Mesenteric fat pad (tissue), 1 donor: ENCODE measurements at places on chromosomes 1 and 21. TPM values are rescaled to one million over a fixed set of nuclear protein-coding genes. Genes with fewer than 3 reads are reported as not detected.

The TSPAN1 gene
- total RNA-seq: 1.2 TPM

The MASP2 gene
- not detected for total RNA-seq

The LCE1E gene
- total RNA-seq: not detected

The PLXNA2 gene
- 49.0 TPM for total RNA-seq

The GJB4 gene
- total RNA-seq: not detected

The E2F2 gene
- 0.29 TPM for total RNA-seq

The RPE65 gene
- total RNA-seq: not detected

GRCh38 chr1:214318956-214319736, 38.2 kb downstream of the SMYD2 start:
- no peak for DNase-seq

GRCh38 chr1:93087532-93087931, 8.4 kb downstream of the MTF2 start:
- DNase-seq: no peak

DNA sequence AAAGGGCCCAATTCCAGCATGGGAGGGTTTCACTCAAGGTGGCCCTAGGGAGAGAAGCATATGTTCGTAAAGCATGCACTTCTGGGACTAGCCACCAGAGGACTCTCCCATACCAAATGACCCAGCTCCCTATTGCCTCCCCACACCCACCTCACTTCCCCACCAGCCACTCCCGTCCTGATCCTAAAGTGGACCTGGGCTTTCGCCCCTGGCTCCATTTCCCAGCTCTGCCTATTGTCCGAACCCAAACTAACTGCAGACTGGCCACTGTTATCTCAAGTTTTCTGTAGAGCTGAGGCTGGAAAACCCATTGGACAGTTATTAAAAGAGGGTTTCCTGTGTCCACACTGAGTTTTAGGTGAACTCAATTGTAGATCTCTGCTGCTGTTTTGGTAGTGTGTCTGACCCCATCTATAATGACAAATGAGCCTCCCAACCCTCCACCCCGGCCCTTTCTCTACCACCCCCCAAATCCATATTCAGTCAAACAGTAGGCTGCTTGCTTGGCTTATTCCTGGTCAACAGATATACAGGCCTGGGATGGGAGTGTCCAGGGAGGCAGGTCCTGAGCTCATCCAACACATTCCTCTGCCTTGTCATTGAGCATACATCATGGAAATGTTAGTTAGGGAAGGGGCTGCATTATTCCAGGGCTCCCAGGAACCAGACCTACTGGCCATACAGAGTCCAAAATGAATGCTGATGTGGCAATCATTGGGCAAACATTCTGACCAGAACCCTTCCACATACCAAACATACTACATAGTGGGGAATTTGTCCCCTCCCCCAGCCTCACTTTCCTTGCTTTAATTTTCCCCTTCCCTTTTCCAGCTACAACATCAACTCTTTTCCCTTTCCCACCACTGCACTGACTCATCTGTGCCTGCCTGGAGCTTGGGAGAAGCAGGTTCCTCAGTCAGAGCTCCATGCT, 59.2 kb downstream of the ABCA4 start:
- no peak for DNase-seq

DNA sequence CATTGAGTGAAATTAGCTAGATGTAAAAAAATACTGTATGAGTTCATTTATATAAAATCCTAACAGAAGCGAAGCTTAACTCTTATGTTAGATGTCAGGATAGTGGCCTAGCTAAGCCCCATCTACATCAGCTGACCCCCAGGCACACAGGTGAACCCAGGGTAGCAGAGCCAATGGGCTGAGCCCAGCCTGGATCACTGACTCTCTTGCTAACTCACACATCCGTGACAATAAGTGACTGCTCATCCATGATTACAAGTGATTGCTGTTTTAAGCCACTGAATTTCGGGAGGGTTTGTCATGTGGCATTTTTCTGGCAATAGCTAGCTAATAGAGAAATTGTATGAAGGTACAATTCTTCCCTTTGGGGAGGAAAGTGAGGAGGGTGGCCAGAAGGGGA, 55.2 kb upstream of the COG2 start:
- no peak for DNase-seq

DNA sequence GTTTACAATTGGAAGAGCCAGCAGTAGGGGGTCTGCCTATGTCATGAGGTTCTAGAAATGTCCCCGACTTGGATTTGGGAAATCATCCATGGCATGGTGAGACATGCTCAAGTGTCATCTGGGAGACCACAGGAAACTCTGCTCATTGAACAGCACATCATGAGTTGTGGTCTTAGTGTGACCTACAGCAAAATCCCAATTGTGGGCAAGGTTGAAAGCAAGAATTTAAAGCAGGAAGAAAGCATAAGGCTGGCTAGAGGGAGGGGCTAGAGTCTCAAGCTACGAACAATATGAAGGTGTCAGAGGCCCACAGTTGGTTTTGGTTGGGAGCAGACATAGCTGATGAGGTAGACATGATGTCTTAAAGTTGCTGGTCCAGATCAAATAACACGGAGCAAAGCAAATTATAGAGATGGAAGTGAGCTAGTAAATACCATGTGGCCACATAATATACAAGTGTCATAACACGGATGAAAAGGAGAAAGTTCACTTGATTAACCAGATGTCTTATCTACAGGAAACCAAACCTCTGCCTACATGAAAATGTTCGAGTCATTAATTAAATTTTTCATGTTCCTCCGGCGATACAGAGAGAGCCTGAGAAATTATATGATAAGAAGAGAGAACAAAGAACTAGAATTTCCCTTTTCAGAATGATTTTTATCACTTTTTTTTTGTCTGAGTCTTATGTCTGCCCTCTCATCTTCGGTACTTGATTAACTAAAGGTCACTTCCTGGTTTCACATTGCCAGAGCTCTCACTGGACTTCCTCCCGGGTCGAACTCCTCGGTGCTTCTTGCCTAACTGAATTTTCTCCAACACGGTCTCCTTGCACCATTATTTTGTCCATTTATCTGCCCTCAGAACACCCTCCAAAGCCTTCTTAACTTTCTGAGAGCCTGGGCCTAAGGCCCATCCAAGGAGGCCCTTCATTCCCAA, 67.5 kb upstream of the DUSP10 start:
- no peak for DNase-seq

- no peak for DNase-seq
Measured at GRCh38 chr1:84504580-84505492, 1.4 kb upstream of the SPATA1 start.

- peak; percentile 81 for DNase-seq
Measured at GRCh38 chr1:53342735-53343470, 15.0 kb upstream of the LRP8 start.

- DNase-seq: peak; percentile 51
Measured at GRCh38 chr1:230273141-230273710, 152.9 kb downstream of the PGBD5 start.

DNA sequence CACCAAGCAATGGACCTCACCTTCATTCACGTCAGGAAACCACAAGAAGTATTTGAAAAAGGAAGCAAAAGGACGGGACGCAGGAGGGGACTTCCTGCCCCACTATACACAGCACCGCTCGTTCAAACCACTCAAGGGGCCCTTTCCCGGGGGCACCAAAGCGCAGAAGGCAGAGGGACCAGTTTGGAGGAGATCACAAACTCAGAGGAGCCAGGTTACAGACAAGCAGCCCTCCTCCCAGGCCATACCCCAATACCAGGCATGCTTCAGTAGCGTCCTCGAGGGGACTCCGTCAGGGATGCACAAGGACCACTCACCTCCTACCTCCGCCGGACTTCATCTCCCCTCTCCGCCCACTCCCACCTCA, 685 bp downstream of the CRTC2 start:
- DNase-seq: no peak

GRCh38 chr1:43824795-43825194, 108.8 kb upstream of the ARTN start:
- DNase-seq: no peak

DNA sequence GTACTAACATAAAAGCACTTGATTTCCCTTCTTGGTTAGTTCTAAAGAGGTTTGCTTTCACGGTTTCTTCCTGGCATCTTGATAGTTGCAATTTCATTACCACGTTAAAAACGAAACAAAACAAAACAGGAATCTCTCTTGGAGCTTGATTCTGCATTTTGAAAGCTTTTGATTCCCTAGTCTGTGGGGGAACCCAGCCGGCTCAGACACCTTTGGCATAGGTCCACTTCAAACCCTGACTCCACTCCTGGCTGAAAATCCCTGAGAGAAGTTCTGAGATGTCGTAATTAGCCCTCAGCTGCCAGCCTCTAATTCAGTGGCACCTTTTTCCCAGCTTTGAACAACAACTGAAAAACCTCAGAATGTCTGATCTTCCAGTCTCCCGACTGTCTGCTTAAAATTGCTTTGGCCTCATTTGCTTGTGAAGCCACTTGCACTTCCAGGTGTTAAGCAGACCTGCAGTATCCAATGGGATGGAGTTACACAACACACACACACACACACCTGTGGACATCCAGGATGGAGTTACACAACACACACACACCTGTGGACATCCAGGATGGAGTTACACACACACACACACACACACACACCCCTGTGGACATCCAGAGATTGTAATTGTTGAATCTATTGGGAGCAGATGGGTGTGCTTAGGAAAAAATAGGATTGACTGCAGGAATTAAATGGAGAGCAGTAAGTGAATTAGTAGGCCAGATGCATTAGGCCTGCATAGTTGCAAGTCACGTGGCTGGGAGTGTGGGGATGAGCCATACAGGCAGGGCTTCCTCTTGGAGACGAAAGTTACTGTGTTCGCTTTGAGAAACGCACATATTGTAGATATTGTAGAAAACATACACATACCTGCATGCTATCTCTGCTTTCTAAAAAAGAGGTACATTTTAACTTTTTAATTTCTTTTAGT, 285.6 kb upstream of the FMN2 start:
- no peak for DNase-seq

- no peak for DNase-seq
Measured at GRCh38 chr21:33071770-33072306, 1.9 kb downstream of the OLIG1 start.

GRCh38 chr1:27135541-27136235, 19.2 kb downstream of the SLC9A1 start:
- DNase-seq: no peak

DNA sequence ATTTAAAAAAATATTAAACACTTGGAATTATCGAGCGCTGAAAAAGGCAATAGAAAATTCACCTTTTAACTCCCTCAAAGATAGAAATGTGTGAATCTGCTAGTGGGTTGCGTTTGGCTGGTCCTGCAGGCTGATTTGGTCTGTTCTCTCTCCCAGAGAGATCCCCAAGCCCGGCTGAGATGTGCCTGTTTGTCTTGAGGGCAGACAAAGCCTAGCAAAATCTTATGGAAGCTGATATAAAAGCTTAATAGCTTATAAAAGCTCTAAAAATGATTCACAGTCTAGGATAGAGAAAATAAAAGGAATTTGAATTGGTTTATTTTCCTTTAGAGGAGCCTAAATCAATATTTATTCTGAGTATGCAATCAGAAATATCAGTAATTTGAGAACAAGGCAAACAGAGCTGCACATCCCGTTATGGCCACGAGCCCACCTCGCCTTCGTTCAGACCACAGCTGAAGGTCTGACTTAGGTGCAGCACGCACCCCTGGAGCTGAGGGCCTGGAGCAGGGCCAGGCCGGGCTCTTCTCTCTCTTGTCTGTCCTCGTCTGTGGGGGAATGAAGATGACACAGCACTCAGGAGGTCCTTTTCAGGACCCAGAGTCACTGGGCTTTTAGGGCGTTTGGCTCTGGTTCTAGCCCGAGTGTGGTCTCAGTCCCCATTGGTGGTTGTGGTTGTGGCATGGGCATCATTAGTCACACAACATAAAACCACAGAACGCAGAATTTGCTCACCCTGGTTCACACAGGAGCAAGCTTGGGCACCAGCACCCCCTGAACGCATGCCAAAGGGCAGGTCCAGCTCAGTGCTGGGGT, 18.6 kb downstream of the PDE9A start:
- DNase-seq: no peak

- DNase-seq: no peak
Measured at GRCh38 chr1:206911064-206911663, 10.6 kb downstream of the FCMR start.

- no peak for DNase-seq
Measured at GRCh38 chr1:16254263-16254928, 17.4 kb upstream of the CPLANE2 start.

GRCh38 chr1:60808676-60809075, 273.7 kb upstream of the NFIA start:
- no peak for DNase-seq

- no peak for DNase-seq
Measured at GRCh38 chr1:53127546-53127945, 14.9 kb downstream of the SLC1A7 start.

GRCh38 chr1:172887162-172887561, 163.6 kb downstream of the TNFSF18 start:
- DNase-seq: no peak

DNA sequence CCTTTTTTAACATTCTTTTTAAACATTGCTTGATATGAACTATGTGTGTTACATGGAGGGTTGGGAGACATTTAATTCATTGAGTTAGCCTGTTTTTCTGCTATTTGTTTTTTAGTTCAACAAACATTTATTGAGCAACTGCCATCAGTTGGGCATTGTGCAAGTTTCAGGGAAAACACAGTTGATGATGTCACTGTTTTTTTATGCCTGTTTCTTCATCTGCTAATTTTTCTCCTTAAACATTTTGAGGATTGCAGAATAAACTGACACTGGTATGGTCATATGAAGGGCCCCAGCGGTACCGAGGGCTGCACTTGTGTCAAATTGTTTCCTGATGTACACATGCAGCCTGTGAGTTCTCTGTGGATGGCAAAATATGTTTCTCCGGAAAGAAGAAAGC, 253.0 kb downstream of the FGGY start:
- no peak for DNase-seq

GRCh38 chr1:217542136-217542777, 88.6 kb downstream of the GPATCH2 start:
- DNase-seq: no peak

GRCh38 chr1:115714572-115715141, 53.9 kb downstream of the CASQ2 start:
- DNase-seq: no peak

- no peak for DNase-seq
Measured at GRCh38 chr1:16386454-16387113, 19.5 kb downstream of the SZRD1 start.

GRCh38 chr1:186700722-186701121, 20.5 kb upstream of the PTGS2 start:
- DNase-seq: no peak
